IPS-NIHi11 (cell line): ENCODE measurements at places on chromosomes 4 and X.

DNA sequence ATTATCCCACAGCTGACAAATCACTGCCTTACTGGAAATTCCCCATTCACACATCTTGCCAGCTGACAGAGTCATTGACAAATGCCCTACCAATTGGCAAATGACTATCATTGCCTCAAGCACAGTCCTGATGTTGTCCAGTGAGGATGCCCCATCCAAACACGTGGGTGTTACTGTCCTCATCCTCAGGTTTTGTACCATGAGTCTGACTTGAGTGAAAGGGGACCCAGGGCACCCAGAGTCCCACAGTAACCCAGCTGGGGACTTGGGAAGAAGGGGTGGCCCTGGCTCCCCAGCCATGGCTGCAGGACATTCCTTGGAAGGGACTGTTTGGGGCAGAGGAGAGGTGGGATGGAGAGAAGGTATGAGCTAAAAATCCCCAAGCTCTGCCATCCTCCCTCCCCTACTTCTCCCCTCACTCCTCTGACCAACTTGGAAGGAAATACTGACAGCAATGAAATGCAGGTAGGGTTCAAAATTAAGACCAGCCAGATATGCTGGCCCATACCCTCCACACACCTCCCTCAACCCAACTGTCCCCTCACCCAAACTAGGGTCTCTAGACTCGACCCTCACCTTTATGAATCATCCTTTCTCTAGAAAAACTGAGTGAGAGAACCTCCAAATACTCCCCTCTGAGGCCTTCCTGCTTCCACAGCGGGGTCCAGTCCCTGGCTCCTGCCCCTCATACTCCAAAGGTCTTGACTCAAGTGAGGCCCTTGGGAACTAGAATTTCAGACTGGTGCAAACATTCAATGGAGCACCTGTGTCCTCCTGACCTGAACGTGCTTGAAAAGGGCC, 5.1 kb downstream of the TIMP1 start:
- DNase-seq = no peak

- no peak for DNase-seq
Observed at GRCh38 chr4:85081196-85081595, 114.7 kb upstream of the WDFY3 start.

GRCh38 chr4:173014113-173014558, 154.5 kb upstream of the GALNT7 start:
- DNase-seq = peak; percentile 81

DNA sequence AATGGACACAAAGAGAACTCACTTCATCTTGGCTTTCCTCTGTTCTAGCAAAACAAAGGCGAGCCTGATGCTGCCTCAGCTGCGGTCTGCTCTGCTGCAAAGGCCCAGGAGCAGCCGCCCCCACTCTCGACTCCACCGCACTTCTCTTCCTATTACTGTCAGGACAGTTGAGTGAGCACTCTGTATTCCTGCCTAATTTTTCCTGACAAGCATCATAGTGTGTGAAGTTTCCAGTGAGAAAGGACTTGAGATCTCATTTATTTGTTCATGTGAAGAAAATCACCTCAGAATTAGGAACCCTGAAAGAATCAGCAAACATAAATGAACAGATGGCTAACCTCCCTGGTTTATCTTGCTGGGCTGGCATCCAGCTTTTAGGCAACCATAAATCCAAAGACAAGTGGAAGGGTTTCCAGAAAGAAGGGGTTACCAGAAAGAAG, 15.6 kb downstream of the SCARB2 start:
- DNase-seq = peak; percentile 33

GRCh38 chrX:40011322-40012038, 86.3 kb downstream of the BCOR start:
- no peak for DNase-seq

DNA sequence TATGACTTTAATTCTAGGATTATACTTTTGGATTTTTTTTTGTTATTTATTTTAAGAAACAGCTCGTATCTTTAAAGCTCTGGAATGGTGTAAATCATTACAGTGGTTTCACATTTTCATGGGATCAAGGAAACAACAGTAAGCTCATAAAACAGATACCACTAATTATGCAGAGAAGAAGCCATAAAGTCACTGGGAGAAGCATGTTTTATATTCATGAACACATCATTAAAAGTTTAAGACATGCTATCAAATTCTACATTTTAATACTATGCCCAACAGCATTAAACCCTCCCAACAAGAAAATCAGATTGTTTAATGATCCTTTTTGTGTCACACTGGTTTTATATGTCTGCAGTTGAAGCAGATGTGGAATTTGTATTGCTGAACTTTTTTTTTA, 149.9 kb downstream of the FBXO8 start:
- DNase-seq = no peak

- peak; percentile 10 for DNase-seq
Observed at GRCh38 chrX:84339507-84340364, 151.7 kb upstream of the RPS6KA6 start.
